ENCODE measurements at places on chromosomes 13 and 19.

DNA sequence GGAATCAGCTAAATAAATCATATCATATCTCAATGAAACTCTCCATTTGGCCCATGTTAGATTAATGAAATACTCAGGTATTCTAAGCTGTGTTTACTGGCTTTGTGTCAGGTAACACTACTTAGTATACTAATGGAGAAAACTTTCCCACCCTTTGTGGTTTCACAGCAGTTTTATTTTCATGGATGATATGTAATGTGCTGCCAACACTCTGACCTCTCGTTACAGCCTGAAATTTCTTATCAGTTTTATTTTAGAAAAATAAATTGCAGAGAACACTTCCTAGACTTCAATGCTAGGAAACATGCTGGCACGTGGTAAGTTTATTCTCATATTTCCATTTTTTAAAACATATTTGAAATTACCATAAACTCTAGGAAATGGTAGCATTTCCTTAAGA, 758.9 kb downstream of the LIG4 start:
- DNase-seq, result no peak

DNA sequence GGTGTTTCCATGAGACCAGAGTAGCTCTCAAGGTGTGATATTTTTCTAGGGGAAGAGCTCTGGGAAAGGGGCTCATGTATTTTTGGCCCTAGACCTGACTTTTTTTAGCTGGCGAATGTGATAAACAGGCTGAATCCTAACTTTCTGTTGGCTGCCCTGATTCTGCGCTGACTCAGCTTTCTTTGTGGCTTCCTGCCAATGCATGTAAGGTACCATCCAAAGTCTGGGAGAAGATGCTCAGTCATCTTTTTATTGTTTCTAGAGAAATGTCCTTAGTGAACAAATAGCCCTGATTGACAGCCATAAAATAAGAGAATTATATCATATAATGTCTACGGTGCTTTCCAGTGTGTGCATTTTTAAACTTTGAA, 113.6 kb upstream of the MBNL2 start:
- no peak for DNase-seq

DNA sequence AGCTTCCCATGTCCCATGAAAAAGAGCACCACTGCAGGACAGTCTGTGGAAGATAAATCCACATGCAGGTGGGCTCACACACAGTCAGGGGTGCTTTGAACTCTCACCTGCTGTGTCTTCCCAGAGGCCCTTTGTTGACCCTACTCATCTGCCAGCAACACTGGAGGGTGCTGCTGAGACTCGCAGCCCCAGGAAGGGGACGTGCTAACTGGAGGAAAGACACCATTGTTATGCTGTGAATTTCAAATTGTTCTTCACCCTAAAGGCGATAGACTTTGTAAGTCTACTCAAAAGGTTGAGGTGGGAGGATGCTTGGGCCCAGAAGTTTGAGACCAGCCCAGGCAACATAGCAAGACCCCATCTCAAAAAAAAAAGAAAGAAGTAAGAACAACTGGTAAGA, 107.3 kb upstream of the SERP2 start:
- DNase-seq, result no peak

DNA sequence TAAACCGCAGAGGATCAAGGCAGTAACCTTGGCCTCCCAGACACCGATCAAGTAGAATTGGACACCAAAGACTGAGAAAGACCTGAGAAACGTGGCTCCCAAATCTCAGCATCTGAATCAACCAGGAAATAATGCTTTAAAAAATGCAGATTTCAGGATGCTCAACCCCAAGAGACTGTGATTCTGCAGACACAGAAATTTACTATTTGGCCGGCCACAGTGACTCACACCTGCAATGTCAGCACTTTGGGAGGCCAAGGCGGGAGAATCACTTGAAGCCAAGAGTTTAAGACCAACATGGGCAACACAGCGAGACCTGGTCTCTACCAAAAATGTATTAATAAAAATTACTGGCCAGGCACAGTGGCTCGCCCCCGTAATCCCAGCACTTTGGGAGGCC, 6.2 kb downstream of the ABCC4 start:
- no peak for DNase-seq

GRCh38 chr19:407511-408440, 1.2 kb downstream of the C2CD4C start:
- DNase-seq, result no peak

- DNase-seq, result no peak
These were observed 8.8 kb downstream of the ZNF787 start for GRCh38 chr19:56112313-56112709.

DNA sequence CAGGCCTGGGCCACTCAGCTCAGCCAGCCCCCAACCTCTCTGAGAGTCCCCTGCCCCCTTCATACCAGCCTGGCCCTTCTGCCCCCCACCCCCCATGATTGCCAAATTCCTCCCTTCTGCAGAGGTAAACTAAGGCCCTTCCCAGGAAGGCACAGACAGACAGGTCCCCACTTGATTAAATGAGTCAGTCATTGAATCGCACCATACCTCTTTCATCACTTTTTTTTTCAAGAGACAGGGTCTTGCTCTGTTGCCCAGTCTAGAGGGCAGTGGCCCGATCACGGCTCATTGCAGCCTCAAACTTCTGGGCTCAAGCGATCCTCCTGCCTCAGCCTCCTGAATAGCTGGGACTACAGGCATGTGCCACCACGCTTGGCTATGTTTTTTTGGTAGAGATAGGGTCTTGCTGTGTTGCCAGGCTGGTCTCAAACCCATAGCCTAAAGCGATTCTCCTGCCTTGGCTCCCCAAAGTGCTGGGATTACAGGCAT, 6.0 kb downstream of the PODNL1 start:
- DNase-seq, result no peak

GRCh38 chr13:30982506-30982905, 50.0 kb downstream of the TEX26 start:
- DNase-seq, result no peak

GRCh38 chr13:39210961-39211534, 172.8 kb downstream of the NHLRC3 start:
- DNase-seq, result no peak

GRCh38 chr19:2987797-2988196, 10.4 kb downstream of the TLE6 start:
- DNase-seq, result no peak

- DNase-seq, result no peak
These were observed 31.2 kb upstream of the LRRC4B start for GRCh38 chr19:50599427-50599826.

GRCh38 chr13:80276371-80277289, 64.3 kb downstream of the SPRY2 start:
- no peak for DNase-seq

- no peak for DNase-seq
These were observed 34.7 kb downstream of the BRD4 start for GRCh38 chr19:15297416-15298224.

- DNase-seq, result peak; percentile 28
These were observed 140.4 kb downstream of the TEX29 start for GRCh38 chr13:111460548-111461444.

GRCh38 chr19:10388957-10389356, 8.6 kb upstream of the TYK2 start:
- DNase-seq, result peak; percentile 73

GRCh38 chr19:5121266-5122120, 152.6 kb downstream of the KDM4B start:
- DNase-seq, result no peak

GRCh38 chr19:55362174-55362989, 678 bp downstream of the GARIN5B start:
- DNase-seq, result no peak

DNA sequence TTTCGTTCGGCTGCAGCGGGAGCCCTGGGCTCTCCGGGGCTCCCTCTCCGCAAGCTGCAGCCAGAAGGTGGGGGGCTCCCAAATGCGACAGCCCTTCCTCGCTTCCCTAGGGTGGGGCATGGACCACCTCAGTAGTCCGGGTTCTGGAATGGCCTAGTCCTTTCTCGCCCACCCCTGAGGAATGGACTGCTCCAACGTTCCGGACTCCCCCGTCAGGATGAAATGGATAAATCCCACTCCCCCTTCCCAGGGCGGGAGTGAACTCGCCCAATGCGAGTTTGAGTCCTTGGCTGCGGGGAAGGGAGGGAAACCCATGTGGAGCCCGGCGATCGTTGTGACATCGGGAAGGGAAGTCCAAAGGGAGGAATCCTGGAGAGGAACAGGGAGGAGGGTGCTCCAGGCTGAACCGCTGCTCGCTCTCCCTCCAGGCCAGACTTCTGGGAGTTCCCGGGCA, 5.5 kb downstream of the HRC start:
- DNase-seq, result peak; percentile 63

- DNase-seq, result peak; percentile 39
These were observed 9.8 kb upstream of the SLC7A10 start for GRCh38 chr19:33235269-33235995.

DNA sequence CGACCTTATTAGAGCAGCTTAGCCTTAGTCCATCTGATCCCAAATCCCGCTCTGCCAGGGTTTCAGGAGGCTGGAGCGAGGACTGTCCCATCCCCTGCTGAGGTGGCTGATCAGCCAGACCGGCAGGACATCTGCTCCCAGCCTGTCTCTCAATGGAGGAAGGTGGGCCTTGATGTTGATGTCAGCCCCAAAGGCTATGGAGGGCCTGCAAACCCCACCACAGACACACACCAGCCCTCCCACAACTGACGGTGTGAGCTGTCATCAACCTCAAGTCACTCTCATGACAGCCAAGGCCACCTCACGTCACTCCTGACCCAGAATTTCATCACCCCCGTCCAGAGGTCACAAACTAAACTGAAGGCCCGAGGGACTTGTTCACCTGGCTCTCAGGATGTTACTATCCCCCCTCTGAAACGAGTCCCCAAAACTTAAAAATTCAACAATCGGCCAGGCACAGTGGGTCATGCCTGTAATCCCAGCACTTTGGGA, 25.5 kb downstream of the RHPN2 start:
- DNase-seq, result no peak

- DNase-seq, result no peak
These were observed 213.1 kb upstream of the TMTC4 start for GRCh38 chr13:100887729-100888151.

- DNase-seq, result no peak
These were observed 66.2 kb downstream of the RUBCNL start for GRCh38 chr13:46320821-46321220.

DNA sequence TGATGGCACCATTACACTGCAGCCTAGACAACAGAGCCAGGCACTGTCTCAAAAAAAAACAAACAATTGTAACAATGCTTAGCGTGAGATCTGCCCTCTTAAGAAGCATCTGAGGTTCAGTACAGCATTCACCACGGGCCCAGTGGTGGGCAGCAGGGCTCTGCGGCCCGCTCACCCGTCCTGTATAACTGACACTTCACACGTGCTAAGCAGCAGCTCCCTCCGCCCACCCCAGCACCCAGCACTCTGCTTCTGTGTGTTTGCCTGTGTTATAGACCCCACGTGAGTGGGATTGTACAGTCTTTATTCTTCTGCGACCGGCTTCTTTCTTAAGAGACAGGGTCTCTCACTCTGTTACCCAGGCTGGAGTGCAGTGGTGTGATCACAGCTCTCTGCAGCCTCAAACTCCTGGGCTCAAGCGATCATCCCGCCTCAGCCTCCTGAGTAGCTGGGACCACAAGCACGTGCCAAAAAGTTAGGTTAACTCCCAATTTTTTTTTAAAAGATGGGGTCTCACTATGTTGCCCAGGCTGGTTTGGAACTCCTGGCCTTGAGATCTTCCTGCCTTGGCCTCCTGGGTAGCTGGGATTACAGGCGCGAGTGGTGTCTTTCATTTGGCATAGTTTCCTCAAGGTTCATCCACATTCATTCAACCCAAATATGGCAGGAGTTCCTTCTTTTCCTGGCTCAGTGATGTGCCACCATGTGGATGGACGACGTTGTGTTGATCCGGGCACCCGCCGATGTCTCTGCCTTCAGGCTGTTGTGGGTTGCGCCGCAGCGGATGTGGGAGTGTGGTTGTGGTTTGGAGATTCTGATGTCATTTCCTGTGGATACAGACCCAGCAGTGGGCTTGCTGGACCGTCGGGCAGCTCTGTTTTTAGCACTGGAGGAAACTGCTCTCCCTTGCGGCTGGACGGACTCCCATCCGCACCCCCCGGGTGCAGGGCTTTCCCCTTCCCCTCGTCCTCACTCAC, 170.0 kb downstream of the KDM4B start:
- peak; percentile 15 for DNase-seq

GRCh38 chr13:46171739-46172138, 10.2 kb downstream of the LCP1 start:
- DNase-seq, result no peak

GRCh38 chr13:77508959-77509620, 26.4 kb upstream of the SCEL start:
- DNase-seq, result no peak

GRCh38 chr19:18259893-18260292, 14.4 kb downstream of the IQCN start:
- no peak for DNase-seq

DNA sequence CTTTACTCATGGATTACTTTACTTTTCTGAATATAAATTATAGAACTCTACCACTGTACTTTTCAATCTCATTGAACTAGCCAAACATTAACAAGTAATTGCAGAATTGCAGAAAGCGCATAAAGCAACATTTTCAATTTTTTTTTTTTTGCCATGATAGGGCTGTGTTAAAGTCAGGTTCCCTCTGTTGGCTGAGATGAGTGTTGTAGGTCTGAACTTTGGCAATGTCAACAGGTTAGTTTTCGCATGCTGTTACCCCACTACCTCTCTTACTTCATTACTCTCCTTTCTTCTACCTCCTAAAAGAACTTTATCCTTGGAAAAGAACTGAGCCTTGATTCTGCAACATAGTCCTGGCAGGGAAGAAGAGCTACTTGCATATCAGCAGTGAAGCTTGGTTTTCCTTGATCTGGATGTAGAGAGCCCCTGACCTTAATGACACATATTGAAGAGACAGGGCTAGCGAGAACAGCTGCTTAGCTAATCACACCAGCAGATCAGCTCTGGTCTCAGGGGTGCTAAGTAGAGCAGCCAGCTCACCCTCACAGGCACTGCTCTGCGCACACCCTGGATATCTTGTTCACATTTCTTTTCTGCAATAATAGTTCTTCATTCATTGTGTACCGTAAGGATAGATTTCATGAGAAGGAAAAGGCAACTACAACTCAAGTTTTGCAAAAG, 119.5 kb downstream of the FLT1 start:
- no peak for DNase-seq

GRCh38 chr19:30564551-30565011, 192.4 kb downstream of the ZNF536 start:
- no peak for DNase-seq

GRCh38 chr13:28324181-28324789, 170.6 kb downstream of the FLT1 start:
- DNase-seq, result peak; percentile 66

GRCh38 chr19:38759590-38760003, 13.7 kb downstream of the LGALS7 start:
- DNase-seq, result no peak

- DNase-seq, result no peak
These were observed 166.1 kb downstream of the ITGBL1 start for GRCh38 chr13:101618440-101619187.

- DNase-seq, result peak; percentile 69
These were observed 21.7 kb upstream of the FBXL3 start for GRCh38 chr13:77048681-77049080.

- no peak for DNase-seq
These were observed 144.3 kb upstream of the FREM2 start for GRCh38 chr13:38542601-38543000.

GRCh38 chr19:41218615-41219507, at the start of gene AXL:
TSS of gene AXL (plus strand) at chr19:41219223. CDS start at chr19:41219393, 170 bp downstream.
- no peak for DNase-seq

- DNase-seq, result no peak
These were observed 4.5 kb downstream of the PSMD8 start for GRCh38 chr19:38378866-38379265.
